Activated CD8-positive, alpha-beta memory T cell treated with anti-CD3 and anti-CD28 coated beads for 4 hours (primary cell): ENCODE measurements at places on chromosomes 1 and 21.

- DNase-seq: no peak
Observed at GRCh38 chr1:209172286-209172685, 411.2 kb upstream of the CAMK1G start.

DNA sequence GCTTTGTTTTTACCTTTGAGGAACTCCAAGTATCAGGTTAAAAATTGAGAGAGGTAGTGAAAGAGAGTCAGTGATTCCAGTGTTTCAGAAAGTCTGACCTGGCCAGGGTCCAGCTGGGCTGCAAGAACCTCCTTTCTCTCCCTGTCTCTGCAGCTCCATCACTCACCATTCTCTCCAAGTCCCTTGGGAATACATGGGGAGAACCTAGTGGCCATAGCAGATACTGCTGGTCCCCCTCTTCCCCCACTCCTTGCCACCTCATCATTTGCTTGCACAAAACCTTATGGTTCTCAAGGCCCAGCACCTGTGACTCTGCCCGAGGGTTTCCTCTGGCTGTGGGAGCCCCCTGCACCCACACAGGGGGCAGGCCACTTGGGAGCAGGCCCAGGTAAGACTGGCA is 279.5 kb downstream of the KIF26B start:
- no peak for DNase-seq

- no peak for DNase-seq
Observed at GRCh38 chr1:154446292-154446691, 41.1 kb downstream of the IL6R start.

DNA sequence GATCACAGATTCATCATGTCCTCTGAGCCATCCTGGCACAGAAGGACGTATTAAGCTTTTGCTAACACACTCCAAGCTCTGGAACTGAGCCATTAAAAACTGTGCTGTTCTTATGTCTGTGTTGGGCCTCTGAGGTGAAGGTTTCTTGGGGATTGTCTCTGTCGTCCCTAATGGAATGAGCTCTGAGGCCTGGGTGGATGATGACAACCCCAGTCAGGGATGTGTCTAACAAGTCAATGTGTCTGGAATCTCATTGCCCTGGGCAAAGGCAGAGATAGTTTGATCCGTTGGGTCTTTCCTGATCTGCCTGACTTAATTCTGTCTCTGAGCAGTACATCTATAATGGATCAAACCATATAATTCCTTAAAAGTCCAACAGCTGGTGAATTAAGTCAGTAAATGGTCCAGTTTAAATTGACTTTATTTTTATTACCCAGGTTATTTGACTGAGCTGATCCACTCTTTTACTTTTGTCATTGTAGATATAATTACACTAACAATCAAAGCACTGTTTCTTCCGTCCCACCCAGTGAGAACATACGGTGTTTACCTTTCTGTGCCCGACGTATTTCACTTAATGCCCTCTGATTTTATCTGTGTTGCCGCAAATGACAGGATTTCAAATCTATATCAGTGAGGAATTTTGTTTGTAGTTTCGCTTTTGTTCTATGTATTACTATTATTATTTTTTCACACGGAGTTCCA is 38.8 kb upstream of the OR2B11 start:
- no peak for DNase-seq

- DNase-seq: no peak
Observed at GRCh38 chr1:95340061-95340460, 106.1 kb downstream of the RWDD3 start.

DNA sequence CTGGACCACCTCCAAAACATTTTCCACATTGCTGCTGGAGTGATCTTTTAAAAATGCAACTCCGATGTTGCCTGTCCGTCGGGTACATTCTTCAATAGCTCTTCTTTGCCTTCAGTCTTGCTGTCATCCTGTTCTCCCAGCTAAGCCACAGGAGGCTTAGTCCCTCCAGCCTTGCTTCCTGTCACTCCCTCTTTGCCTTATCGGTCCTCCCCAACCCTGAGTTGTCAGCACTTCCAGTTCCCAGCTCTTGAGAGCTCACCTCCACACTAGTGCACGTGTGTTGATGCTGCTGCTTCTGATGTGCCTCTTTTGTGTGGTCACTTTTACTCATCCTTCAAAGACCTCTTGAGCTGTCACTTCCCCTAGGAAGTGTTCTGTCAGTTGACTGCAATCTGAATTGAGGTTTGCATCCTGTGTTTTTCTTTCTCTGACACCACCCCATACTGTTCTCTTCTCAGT is 15.3 kb downstream of the UCK2 start:
- no peak for DNase-seq

DNA sequence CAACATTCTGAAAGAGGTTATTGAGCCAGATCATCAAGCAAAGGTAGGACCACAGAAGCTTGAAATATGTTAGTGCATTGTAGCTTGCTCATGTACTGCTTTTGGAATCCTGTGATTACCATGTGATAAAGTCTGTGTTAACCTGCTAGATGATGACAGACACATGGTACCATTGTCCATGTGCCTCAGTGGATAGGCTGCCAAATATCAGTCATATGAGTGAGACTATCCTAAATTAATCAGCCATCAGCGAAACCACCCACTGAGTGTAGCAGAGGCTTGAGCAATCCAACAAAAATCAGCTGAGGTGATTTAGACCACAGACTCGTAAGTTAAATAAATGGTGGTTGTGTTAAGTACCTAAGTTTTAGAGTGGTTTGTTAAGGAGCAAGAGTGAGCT is 32.7 kb upstream of the CRB1 start:
- DNase-seq: no peak

- no peak for DNase-seq
Observed at GRCh38 chr21:42332557-42333317, 17.5 kb upstream of the TFF3 start.

DNA sequence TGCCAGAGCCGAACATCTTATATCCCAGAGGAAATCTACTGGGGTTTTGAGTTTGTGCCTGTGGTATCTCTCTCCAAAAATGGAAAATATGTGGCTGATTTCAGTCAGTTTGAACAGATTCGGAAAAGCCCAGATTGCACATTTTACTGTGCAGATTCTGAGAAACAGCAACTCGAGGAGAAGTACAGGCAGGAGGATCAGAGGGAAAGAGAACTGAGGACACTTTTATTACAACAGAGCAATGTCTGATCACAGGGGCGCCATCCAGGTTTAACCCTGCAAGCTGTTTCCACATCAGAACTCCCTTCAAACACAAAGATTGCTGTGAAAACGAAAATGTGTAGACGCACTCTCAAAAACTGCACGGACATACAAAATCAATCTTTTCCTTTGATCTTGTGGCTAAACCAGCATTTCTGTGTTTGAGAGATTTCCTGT is 43.4 kb downstream of the KCNJ15 start:
- DNase-seq: no peak

DNA sequence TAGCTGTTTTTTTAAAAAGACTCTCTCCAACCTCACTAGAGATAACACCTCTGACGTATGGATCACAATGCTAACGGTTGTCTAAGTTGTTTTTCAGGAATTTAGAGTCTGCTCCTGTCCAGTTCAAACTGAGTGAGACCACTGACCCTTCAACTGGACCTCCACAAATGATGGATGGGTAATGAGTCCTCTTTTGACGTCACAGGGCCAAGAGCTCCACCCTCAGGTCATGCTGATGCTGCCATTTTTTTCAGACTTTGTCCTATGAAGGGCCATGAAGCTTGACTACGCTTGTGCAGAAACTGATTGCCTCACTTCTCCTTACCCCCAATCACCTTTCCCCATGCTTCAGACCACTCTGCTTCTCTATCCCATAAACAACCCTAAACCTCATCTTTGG is 16.6 kb downstream of the GRIK3 start:
- DNase-seq: no peak

GRCh38 chr1:43067233-43067745 is 104.8 kb downstream of the EBNA1BP2 start:
- DNase-seq: no peak

DNA sequence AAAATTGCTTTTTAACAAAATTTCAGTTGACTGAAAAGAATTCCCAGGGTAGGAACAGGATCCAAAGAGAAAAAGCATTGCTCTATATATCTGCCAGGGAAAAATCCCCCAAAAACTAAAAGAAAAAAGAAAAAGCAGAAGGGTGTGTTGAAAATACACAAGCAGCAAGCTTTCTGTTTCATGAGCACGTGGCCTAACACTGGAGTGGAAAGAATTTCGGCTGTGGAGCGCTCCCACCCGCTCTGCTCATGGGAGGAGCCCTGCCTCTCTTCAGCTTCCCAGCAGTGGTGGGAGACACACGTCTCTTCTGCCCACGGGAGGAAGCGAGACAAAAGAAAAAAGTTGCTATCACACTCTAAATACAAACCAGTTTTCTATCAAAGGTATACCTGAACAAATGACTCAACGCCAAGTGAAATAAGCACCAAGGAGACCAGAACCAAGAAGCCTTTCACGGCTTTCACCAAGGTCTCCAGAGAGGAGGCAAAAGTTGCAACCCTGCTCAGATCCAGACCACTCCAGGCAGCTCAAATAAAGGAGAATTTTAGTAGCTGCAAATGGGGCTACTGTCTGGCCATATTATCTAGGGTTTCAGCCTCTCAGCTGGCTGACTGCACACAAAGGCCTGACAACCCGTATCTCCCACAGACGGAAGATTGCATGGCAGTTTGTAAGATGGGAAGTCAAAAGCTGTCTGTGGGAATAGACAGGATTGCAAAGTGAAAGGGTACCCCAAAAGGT is 29.5 kb upstream of the ZNF496 start:
- DNase-seq: no peak

DNA sequence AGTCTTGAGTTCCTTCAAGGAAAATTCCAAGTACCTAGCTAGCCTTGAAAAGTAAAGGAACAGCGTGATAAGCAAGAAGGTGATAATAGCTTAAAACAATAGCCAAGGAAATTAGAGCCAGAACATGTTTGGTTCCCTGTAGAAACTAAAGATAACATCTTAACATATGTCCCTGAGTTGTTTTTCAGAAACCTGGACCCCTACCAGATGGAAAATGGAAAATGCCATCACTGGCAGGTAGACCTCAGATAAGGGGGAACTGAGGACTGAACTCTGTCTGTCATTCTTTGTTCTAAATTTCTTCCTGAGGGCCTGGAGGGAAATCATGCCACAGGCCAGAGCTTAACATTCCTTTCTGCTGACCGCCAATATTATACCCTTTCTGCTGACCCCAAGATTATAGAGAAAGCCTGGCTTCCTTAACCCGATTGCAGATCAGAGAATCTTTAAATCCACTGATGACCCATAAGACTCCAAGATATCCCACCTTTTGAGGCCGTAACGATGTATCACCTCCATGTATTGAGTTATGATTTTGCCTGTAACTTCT is 23.4 kb downstream of the CNIH3 start:
- no peak for DNase-seq

DNA sequence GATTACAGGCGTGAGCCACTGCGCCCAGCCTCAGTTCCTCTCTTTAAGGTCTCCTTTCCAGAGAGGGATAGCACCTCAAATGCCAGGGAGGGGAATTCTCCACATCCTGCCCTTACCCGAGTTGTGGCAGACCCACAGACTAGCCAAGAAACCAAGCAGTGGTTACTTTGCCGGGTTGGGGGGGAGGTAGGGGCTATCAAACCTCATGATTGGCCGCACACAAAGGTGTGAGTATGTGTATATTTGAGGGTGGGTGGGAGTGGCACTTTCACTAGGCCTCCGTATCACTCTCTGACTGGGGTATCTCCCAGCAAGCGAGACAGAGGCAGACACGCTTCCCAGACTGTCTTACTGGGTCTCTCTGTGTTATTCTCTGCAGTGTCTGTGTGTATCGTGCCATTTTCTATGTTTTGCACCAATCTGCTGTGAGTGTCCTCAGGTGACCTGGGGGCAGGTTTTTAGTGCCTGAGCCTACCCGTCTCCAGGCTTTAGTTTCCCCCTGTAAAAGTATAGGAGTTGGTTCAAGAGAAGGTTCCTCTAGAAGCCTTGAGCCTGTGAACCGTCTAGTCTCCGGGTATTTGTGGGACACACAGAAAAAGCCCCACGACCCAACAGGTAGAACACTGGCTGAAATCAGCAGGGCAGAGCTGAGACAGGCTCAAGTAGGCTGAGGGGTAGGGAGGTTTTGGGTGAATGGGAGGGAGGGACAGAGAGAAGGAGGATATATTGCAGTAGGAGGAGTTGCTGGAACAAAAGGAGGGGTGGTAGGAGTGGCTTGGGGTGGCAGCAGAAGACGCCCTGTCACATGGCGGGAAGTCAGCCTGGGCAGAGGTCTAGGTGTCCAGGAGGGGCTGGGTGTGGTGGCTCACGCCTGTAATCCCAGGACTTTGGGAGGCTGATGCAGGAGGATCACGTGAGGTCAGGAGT is 10.3 kb downstream of the LMNA start:
- no peak for DNase-seq
